ENCODE measurements at places on chromosomes 13 and 19.

DNA sequence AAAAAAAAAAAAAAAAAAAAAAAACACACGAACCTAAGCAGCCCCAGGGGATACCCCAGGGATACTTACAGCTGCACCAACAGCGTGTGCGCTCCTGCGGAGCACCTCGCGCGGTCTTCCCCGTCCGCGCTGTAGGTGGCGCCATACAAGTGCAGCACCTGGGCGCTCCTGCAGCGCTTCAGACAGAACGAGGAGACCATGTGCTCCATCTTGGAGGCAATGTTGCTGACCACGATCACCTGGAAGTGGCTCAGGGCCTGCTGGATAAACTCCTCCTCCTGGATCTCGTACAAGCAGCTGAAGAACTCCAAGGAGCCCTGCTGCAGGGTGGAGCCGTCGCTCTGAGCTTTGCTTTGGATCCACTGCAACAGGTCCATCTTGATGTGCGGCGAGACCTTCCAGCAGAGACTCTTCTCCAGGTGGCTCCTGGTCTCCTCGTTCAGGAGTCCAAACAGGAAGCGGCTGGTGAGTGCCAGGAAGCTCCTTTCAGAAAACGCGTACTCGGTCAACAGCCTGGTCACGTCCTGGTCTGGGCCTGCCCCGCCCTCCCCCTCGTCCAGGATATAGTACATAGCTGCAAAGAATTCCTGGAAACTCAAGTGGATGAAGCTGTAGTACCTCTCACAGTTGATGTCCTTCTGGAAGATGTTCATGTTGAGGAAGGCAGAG, 14.5 kb downstream of the NLRP12 start:
- no peak for DNase-seq

GRCh38 chr19:6754136-6754535, 13.1 kb downstream of the SH2D3A start:
- DNase-seq: no peak

- DNase-seq: no peak
These were observed 34.4 kb downstream of the NLRP4 start for GRCh38 chr19:55870736-55871135.

DNA sequence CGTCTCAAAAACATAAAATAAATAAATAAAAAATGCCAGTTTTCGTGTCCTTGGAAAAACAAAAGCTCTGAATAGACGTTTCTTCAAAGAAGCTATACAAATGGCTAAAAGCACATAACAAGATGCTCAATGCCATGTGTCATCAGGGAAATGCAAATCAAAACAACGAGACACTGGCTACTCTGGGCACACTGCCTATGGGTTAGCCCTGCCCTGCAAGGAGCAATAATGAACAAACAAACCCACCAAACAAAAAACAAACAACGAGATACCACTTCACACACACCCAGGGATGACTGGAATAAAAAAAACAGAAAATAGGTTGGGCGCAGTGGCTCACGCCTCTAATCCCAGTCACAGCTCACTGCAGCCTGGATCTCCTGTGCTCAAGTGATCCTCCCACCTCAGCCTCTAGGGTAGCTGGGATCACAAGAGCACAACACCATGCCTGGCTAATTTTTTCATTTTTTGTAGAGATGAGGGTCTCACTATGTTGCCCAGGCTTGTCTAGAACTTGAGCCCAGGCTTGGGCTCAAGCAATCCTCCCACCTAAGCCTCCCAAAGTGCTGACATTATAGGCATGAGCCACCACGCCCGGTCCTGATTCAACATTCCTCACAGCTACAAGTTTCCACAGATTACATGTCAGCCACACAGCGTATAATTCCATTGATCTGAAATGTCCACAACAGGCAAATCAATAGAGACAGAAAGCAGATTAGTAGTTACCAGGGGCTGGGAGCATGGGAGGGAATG, 15.5 kb upstream of the ISYNA1 start:
- no peak for DNase-seq

GRCh38 chr19:54063350-54064116, at the start of gene VSTM1:
Gene VSTM1, minus strand, starts transcription at chr19:54063897. Its CDS starts 120 bp downstream, at chr19:54063777.
- DNase-seq: no peak

DNA sequence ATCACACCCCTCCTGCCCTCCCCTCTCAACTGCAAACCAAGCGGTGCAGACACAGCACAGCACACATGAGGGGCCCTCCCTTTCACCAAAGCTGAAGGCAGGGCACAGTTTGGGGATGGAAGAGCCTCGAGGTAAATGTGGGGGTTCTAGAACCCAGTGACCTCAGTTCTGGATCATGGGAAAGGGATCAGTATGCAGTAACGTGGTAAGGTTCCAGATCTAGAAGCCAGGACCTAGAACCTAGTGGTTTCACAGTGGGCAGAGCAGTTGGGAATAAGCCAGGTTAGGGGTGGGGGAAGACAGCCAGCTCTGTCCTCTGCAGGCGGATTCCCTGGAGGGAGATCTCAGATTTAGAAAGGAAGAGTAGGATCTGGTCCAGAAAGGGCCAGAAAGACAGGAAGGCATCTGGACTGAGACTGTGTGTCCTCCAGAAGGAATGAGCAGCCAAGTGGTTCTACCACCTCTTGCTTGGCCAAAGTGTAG, 3.1 kb downstream of the FTL start:
- DNase-seq: no peak

- no peak for DNase-seq
These were observed 7.4 kb downstream of the EID2B start for GRCh38 chr19:39525205-39525604.

DNA sequence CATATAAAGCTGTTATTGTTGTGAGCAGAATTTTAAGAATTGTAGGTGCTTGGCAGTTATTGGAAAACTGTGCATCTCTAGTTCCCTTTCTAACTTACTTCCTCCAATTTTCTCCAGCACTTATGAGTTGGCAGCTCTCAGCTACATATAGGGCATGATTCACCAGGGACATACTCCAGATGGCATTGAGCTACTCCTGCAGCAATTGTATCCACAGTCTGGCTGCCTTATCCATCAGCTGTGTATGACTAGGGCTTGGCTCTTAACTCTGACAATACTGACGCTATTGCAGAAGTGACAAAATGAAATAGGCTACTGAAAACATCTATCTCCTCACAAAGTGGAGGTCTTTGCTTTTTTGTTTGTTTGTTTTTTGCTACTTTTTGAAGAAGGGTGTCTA, 276.7 kb downstream of the POU4F1 start:
- DNase-seq: no peak

GRCh38 chr19:33075519-33075918, 5.5 kb upstream of the GPATCH1 start:
- DNase-seq: no peak

All from CD4-positive, alpha-beta T cell treated with Interleukin-17A for 4 hours (primary cell).